ENCODE measurements at places on chromosomes 11 and 22.

DNA sequence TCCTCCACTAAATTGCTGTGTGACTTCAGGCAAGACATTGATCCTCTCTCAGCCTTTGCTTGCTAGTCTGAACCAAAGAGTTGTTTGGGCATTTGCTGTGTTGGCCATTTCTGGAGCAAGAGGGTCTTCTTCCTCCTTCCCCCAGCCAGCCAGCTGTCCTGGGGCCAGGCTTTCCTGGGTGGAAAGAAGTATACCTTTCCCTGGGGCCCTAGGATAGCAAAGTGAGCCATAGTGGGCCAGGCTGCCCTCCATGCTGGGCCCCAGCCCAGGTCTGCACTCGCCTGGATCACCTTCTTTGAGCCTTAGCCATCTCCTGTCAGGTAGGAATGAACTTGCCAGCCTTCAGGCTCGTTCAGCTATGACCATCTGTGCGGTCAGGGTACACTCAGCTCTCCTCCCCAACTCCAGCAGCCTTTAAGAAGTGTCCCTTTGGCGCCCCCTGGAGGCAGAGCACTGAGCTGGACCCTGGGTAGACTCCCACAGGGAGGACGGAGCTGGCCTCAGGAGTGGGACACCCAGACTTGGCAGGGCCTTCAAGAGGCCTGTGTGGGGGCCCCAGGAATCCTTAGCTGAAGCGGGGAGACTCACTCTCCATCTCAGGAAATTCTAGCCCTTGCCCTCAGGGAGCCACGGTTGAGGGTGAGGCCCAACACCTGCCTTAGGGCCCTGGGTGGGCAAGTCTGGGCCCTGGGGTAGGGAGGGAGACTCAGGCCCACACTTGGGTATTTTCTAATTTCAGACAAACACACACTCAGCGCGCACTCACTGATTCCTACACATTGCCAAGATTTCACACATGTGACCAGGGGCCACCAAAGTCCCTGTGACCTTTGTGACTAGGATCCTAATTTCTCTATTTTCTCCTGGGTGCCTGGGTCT, 35.6 kb upstream of the TPBGL start:
- peak; percentile 86 for DNase-seq

DNA sequence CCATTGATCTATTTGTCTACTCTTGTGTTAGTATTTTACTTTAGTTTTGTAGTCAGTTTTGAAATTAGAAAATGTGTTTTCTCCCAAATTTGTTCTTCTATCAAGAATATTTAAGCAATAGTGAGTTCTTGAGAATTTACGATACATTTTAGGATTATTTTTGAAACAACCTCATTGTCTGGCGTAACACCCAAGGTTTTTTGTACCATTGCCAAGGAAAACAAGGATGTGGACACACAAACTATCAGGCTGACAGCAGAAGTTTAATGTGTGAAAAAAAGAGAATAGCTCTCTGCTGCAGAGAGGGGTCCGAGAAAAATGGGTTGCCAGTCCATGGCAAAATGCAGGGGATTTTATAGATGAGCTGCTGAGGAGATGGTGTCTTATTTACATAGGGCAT, 865.1 kb upstream of the CNTN5 start:
- no peak for DNase-seq

- DNase-seq: no peak
Observed at GRCh38 chr11:28871090-28871489, 762.9 kb downstream of the METTL15 start.

DNA sequence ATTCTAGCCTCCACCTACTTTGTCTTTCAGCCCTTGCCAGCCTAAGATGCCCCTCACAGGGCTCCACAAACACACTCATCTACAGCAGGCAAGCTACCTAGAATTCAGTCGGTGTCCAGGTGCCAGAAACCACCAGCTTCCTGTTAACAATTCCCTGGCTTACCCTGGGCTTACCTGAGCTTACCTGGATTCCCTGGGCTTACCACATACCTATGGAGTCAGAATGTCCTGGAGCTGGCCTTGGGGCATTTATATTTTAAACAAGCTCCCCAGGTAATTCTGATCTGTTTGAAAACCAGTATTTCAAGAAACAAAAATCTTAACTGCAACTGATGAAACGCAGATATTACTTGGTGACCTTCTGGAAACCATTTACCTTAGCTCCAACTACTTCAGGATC, 123.6 kb downstream of the SLC1A2 start:
- no peak for DNase-seq

- peak; percentile 88 for DNase-seq
Observed at GRCh38 chr22:19766511-19767426, 6.2 kb downstream of the TBX1 start.

DNA sequence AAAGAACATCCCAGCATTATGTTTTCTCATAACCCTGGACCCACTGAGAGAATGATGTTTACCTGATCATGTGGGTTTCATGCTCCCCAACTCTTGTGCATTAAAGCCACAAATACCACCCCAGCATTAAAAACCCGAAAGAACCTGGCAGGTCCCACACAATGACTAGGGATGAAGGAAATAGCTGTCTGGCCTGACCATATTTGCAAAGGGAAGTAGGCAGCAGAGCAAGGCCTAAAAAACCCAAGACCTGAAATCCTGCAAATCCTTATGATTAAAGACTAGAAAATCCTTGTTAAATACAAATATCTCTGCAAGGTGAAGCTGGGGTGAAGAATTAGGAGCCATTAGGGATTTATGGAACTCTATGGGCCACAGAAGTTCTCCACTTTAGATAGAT, 23.7 kb downstream of the PAK1 start:
- peak; percentile 23 for DNase-seq

- DNase-seq: peak; percentile 66
Observed at GRCh38 chr22:42922374-42923191, 65.5 kb upstream of the ARFGAP3 start.

GRCh38 chr11:100991541-100991940, 138.1 kb downstream of the PGR start:
- DNase-seq: no peak

DNA sequence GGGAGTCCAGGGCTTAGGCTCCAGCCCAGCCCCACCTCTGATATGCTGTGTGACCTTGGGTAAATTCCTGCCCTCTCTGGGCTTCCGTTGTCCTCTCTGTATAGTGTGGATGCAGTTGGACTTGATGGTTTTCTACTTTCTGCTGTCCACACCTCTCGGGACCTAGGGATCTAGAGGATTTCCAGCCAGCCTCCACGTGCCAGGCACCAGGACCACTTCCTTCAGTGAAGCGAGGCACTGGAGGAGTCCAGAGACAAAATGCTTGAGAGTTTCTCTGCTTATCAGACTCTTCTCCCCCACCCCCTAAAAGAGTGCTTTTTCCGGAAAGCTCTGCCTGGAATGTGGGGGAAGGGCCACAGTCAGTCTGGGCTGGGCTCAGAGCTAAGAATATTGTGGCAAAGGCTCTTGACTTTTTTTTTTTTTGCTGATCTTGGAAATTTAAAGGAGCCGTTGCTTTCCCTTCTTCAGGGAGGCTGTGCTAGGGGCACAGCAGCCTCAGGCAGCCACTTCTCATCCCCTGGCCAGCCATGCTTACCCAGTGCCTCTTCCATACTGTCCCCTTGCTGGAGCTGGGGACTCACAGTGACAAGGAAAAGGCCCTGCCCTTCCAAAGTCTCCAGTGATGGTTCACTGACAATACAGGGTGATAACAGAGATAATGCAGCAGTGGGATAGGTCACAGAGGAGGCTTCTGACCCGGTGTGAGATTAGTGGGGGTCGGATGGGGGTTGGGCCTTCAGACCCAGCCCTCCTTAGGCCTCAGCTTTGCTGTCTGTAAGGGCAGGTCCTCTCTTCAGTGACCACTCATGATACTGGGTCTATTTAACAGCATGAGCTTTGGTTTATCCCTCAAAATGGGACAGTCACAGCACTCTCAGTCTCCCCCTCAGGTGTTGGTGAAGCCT, 2.9 kb upstream of the SERPINH1 start:
- DNase-seq: no peak

GRCh38 chr22:38202437-38203089, 769 bp downstream of the MAFF start:
- DNase-seq: peak; percentile 22

DNA sequence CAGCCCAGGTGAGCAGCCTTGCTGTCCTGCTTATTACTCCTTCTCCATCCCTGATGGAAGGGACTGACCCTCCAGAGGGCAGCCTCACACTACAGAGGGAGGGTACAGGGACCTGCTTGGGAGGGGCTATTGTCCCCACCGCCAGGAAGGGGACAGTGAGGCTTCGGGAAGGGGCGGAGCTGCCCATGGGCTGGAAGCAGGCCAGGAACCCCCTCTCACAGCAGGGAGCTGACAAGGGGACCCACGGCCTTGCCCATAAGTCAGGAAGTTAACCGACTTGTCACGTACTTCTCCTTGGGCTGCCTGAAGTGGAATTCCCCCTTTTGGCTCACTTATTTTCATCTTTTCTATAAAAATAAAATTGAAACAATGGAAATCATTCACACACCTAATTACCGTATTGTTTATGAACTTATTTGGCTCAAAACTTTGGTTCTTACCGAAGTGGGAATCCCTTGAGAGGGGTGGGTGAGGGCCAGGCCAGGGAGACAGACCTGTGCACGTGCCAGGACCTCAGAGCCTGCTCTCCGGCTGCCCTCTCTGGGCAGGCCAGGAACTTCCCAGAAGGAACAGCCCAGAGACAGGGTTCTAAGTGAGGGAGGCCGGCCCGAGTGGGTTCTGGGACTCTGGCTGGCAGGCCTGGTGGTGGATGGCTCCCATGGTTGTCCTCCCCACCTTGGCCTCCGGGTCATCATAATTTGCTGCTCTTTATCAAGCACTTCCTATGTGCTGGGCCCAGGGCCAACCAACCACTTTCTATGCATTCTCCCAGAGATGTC, 5.8 kb downstream of the MGAT3 start:
- no peak for DNase-seq

- no peak for DNase-seq
Observed at GRCh38 chr11:69245041-69245440, 48.9 kb upstream of the MYEOV start.
